CD4-positive, alpha-beta T cell (primary cell): ENCODE measurements at places on chromosomes 7 and 10.

DNA sequence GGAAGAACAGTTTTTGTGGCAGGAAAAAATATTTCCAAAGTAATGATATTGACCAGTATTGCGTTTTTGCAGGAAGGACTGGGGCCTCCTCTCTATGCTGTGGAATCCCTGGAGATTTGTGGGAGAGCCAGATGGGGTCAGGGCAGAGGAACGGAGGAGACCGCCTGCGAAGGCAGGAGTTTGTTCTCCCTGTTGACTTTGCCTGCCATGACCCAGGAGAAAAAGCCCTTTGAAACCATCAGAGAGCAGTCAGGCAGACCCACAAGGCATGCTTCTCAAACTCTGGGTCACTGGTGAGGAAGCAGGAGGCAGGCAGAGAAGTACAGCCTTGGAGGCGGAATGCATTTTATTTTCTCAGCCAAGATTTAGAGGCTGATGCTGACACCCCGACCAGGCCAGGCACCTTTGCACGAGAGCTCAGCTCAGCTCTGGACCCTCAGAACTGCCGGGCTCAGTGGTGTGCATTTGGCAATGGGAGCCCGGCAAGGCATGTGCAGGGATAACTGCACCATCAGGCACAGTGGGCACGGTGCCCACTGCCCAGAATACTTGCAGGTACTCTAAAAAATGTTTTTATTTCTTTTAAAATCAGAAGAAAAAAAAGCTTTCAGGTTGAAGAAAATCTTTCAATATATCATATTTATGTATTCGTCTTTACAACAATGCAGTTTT, 410.4 kb downstream of the RPS24 start:
- H3K4me3 ChIP-seq: no peak overlapping the region
- no peak overlapping the region for H3K27ac ChIP-seq
- H3K36me3 ChIP-seq: no peaks in the 10 kb centered on the region
- no peaks in the 10 kb centered on the region for H3K4me1 ChIP-seq
- no peak for DNase-seq

GRCh38 chr10:87615856-87616255, 43.8 kb upstream of the PAPSS2 start:
- no peaks in the 10 kb centered on the region for H3K4me1 ChIP-seq
- H3K27ac ChIP-seq: no peak overlapping the region
- H3K4me3 ChIP-seq: no peak overlapping the region
- H3K27me3 ChIP-seq: peaks cover 2% of the 10 kb centered on the region

- no peak for DNase-seq
- no peak overlapping the region for H3K27ac ChIP-seq
- no peaks in the 10 kb centered on the region for H3K27me3 ChIP-seq
- no peaks in the 10 kb centered on the region for H3K36me3 ChIP-seq
- no peaks in the 10 kb centered on the region for H3K4me1 ChIP-seq
Measured at GRCh38 chr10:91422915-91423314, 12.8 kb downstream of the HECTD2 start.

DNA sequence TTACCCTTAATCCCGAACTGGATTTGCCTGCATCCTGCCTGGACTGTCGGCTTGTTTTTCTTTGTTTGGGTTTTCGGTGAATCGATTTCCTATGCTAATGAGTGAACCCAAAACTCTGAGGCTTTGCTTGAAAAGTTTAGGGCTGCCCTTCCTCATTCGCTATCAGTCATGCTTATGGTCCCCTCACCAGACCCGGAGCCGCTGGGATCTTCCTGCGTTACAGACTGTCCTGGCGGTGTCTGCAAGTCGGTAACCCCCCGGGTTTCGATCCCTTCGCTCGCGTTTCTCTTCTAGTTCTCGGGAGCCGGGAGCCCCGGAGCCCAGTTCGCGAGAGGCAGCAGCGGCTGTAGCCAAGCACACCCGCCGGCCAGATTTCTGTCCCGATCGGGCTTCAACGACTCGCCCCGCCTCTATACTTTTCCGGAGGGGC, 2.2 kb downstream of the EMX2 start:
- peaks cover 86% of the 10 kb centered on the region for H3K27me3 ChIP-seq
- H3K36me3 ChIP-seq: no peaks in the 10 kb centered on the region
- no peak overlapping the region for H3K4me3 ChIP-seq

DNA sequence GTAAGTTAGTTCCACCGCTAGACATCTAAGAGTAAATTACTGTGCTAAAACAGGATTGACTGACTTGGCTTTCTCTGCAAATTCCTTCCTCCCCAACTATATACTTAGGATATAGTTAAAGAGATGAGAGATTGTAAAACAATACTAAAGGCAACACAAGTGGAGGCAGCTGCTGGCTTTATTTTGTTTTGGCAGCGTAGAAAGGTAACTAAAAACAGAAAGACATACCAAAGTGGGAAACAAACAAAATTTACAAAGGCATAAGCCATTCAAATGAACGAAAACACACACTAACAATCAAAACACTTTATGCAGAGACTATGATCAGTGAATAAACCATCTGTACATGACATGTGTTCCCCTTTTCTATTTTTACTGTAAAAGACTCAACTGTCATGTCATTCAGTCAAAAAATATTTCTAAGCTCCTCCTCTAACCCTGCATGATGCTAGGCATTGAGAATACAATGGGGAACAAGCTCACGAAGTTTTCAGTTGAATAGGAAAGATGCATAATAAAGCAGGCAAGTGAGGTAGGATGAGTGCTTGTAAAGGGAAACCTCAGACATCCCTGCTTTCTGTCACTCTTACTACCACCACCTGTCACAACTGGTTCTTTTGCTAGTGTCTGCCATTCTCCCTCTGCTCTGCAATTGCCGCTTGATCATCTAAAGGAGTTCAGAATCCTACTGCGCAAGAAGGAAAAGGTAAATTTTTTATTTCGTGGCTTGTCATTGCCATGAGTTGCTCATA, 64.2 kb upstream of the COL1A2 start:
- no peak overlapping the region for H3K27ac ChIP-seq
- H3K4me1 ChIP-seq: no peaks in the 10 kb centered on the region
- no peak for DNase-seq
- no peak overlapping the region for H3K4me3 ChIP-seq

DNA sequence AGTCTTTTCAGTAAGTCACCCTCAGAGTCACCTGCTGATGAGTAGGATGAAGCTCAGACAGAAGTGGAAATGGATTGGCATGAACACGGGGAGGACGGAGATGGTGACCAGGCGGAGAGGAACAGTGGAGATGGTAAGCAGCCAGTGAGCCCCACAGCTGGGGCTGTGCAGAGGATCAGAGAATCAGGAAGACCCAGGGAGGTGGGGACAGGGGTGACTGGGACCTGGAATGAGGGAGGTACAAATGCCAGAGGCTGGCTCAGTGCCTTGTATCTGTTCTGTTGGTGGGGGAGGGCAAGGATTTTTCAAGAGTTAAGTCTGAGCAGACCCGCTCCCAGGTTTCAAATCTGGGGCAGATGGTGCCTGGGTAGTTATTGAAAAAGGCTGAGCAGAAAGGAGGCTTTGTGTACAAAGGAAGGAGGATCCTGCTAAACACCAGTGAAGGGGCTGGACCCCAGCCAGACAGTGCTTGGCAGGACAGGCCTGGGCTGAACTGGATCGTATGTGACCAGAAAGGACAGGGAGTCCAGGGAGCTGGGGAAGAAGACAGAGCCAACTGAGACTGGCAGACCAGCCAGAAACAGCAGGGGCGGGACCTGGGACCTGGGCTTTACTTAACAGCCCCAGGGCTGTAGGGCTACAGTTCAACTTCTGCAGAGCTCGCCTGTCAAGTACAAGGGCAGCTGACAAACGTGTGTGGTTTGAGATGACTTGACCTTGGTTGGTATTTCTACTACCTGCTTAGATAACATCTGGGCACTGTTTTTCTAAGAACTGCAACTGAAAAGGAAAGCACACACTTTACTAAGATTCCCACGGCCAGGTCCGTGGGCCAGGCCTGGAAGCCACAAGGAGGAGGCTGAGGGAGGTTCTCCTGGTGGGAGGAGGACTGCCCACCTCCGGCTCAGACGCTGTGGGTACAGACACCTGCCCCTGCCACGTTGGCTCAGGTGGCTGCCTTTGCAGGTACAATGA, 13.2 kb upstream of the FRMPD2 start:
- H3K36me3 ChIP-seq: no peaks in the 10 kb centered on the region
- H3K4me3 ChIP-seq: no peak overlapping the region
- peaks cover 4% of the 10 kb centered on the region for H3K4me1 ChIP-seq
- DNase-seq: no peak
- H3K27me3 ChIP-seq: no peaks in the 10 kb centered on the region

GRCh38 chr10:51615764-51616298, 83.6 kb downstream of the CSTF2T start:
- H3K27me3 ChIP-seq: no peaks in the 10 kb centered on the region
- H3K4me3 ChIP-seq: no peak overlapping the region

- no peaks in the 10 kb centered on the region for H3K4me1 ChIP-seq
- H3K36me3 ChIP-seq: no peaks in the 10 kb centered on the region
- H3K27ac ChIP-seq: no peak overlapping the region
Measured at GRCh38 chr7:155517969-155518368, 28.4 kb downstream of the CNPY1 start.

DNA sequence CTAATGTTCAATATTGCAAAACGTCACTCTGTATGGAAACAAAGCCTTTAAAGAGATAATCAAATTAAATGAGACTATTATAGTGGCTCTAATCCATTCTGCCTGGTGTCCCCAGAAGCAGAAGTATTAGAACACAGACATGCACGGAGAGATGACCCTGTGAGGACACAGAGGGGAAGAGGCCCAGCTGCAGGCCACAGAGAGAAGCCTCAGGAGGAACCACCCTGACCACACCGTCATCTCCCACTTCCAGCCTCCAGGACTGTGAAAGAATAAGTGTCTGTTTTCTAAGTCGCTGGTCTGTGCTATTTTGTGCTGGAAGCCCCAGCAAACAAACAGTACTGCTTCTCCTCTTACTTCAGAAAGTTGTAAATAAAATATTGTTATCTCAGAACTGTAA, 283.5 kb upstream of the ADARB2 start:
- H3K4me3 ChIP-seq: no peak overlapping the region
- H3K27ac ChIP-seq: no peak overlapping the region

DNA sequence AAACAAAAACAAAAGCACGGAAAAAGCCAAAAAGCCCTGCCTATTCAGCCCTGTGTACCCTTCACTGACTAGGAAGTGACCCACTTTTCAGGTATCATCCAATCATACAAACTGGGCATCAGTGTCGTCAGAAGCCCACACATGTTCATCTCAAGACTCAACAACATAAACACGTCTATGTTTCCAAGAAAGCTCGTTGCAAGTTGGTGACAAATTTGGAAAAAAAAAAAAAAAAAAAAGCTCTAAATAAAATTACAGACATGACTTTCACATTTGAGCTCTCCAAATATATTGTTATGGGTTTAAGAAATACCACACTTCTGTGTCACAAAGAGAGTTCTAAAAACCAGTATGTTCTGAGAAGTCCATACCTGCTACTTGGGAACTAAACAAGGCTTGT, 204.7 kb upstream of the KLF14 start:
- H3K4me3 ChIP-seq: peak overlapping the region; percentile 64
- peaks cover 45% of the 10 kb centered on the region for H3K36me3 ChIP-seq
- peak overlapping the region; percentile 87 for H3K27ac ChIP-seq
- no peak for DNase-seq

- no peaks in the 10 kb centered on the region for H3K4me1 ChIP-seq
- no peak overlapping the region for H3K27ac ChIP-seq
- H3K36me3 ChIP-seq: no peaks in the 10 kb centered on the region
- DNase-seq: peak; percentile 4
- H3K4me3 ChIP-seq: no peak overlapping the region
Measured at GRCh38 chr7:77501192-77501515, 35.9 kb upstream of the PTPN12 start.

DNA sequence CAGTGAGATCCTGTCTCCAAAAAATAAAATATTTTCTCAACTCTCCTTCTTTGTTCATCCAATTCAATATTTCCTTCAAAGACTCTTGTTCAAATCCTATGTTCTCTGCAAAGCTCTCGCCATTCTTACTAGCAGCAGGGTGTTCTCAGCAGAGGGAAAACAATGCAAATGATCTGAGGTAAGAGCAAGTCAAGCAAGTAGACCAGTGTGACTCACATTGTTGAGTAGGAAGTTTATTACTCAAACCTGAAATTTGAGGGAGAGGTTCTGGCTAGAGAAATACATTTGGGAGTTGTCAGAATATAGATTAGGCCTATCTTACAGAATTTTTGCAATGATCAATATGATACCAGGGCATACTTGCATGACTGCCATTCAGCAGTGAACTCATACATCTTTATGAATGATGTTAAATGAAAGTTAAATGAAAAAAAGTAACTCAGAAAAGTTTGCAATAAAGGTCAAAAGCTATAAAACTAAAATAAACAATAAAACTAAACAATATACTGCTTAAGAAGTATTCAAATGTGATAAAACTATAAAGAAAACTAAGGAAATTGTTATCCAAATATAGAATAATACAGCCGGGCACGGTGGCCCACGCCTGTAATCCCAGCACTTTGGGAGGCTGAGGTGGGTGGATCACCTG, 5.8 kb downstream of the IDE start:
- no peak overlapping the region for H3K27ac ChIP-seq
- peaks cover 16% of the 10 kb centered on the region for H3K4me1 ChIP-seq
- no peaks in the 10 kb centered on the region for H3K27me3 ChIP-seq
- H3K36me3 ChIP-seq: no peaks in the 10 kb centered on the region
- DNase-seq: no peak
- no peak overlapping the region for H3K4me3 ChIP-seq
